ENCODE measurements at places on chromosomes 2 and 18.

- DNase-seq = no peak
These were observed 226.8 kb downstream of the MC4R start for GRCh38 chr18:60145776-60146175.

- DNase-seq = no peak
These were observed 73.2 kb downstream of the TNFRSF11A start for GRCh38 chr18:62398291-62398690.

DNA sequence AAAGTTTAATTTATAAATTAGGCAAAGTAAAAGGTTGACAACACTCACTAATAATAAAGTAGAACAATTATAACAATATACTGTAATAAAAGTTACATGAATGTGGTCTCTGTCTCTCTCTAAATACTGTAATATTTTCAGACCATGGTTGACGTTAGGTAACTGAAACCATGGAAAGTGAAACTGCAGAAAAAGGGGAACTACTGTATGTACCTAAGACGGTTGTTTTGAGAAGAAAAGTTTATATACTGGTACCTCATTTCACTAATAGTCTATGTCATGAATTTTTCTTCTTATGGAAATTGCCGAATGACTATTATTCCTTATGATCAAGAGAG, 166.7 kb upstream of the ZNF521 start:
- DNase-seq = no peak

DNA sequence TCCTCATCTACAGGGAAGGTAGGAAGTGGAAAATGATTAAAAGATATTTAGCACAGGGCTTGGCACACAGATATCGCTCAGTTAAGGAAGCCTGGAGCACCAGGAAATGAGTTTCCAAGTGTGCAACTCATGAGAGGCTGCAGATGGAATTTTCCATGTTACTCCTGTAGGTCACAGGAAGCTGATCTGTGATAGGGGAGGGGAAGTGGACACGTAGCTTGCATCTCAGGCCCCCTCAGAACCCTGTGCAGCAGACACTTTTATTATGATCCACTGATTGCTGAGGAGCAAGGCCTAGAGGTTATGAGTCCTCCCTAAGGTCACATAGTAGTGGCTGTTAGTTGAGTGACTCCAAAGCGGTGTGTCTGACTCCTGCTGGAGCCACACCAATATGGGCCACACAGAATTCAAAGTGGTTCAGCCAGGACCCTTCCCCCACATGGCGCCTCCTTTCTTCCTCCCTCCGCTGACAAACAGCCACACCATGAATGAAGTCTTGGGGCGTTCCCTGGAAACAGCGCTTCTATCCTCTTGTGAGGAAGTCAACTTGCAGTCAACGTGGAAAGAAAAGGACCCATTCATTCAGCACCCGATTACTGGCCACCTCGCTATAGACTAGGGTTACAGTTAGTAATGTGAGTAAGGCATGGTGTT, 21.5 kb downstream of the DYSF start:
- DNase-seq = no peak

GRCh38 chr2:101723371-101724124, 26.0 kb downstream of the MAP4K4 start:
- no peak for DNase-seq

DNA sequence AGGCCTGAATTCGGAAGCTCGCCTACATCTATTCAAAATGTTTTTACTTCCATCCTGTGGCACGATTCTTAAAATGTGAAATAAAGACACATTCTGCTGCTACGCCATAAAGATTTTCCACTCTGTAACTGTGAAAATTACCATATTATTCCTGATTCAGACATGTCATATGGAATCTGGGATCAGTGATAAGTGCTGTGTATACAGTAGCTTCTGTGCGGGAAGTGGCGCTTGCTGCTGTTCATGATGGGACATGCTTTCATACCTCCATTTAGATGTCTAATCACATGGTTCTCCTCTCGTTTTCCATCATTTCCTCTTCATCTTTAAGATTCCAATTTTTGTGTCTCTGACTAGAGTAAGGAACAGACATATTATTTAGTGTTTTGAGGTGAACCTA, 163.2 kb downstream of the TMEM182 start:
- DNase-seq = no peak

GRCh38 chr2:54317973-54318372, 61.9 kb upstream of the TSPYL6 start:
- no peak for DNase-seq

GRCh38 chr2:207073801-207074678, 91.7 kb downstream of the KLF7 start:
- peak; percentile 44 for DNase-seq

GRCh38 chr2:100589527-100589926, 26.7 kb downstream of the PDCL3 start:
- no peak for DNase-seq

GRCh38 chr18:36745219-36745975, 83.4 kb downstream of the TPGS2 start:
- DNase-seq = no peak

- DNase-seq = no peak
These were observed 23.6 kb upstream of the PDCL3 start for GRCh38 chr2:100539221-100539620.

GRCh38 chr2:172938713-172939375, 136.8 kb upstream of the MAP3K20 start:
- DNase-seq = no peak
